ENCODE measurements at places on chromosomes 5 and 9.

- DNase-seq = no peak
Observed at GRCh38 chr5:89917112-89917511, 492.4 kb downstream of the CETN3 start.

- no peak for DNase-seq
Observed at GRCh38 chr9:12538842-12539579, 154.2 kb upstream of the TYRP1 start.

- DNase-seq = no peak
Observed at GRCh38 chr5:35478856-35479682, 138.6 kb upstream of the SPEF2 start.

DNA sequence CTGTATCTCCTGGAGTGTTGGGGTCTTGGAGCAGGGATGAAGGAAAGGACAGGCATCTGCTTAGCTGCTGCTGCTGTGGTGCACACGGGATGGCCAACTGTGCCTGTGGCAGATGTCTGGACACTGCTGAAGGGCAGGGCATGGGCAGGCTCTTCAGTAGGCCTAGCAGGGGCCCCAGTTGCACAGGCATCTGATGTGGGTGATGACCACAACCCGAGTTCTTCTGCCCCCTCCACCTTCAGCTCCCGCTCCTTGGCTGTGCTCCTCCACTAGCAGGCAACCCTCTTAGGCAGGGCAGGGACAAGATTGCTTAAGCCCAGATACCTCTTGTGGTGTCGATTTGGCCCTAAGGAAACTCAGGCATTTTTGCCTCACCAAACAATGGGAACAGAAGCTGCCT is 9.0 kb upstream of the MEGF10 start:
- no peak for DNase-seq

- DNase-seq = no peak
Observed at GRCh38 chr5:61363401-61364114, 31.5 kb downstream of the ZSWIM6 start.

DNA sequence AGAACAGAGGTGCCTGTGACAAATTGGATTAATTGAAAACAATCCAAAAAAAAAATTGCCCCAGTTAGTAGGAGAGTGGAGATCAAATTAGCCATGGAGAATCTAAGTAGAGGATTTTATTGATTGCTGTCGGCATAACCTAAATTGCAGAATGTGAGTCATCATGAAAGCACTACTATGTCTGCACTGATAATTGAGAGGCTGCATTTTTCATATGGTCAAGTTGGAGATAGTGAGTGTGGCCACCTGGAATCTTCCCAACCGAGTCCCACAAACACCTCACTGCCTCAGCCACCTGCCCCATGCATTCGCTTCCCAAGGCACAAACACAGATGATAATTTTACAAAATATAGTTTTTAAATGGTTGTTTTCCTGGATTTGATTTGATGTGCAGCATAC is 123.7 kb downstream of the NTRK2 start:
- DNase-seq = no peak

GRCh38 chr9:134390947-134391318 is 64.7 kb downstream of the RXRA start:
- DNase-seq = no peak

- no peak for DNase-seq
Observed at GRCh38 chr5:141373673-141374317, at the start of gene PCDHGA6. Gene PCDHGA6, plus strand, starts transcription at chr5:141373891. Its CDS starts 193 bp downstream, at chr5:141374084.

- no peak for DNase-seq
Observed at GRCh38 chr5:84419742-84420141, 35.1 kb upstream of the EDIL3 start.

DNA sequence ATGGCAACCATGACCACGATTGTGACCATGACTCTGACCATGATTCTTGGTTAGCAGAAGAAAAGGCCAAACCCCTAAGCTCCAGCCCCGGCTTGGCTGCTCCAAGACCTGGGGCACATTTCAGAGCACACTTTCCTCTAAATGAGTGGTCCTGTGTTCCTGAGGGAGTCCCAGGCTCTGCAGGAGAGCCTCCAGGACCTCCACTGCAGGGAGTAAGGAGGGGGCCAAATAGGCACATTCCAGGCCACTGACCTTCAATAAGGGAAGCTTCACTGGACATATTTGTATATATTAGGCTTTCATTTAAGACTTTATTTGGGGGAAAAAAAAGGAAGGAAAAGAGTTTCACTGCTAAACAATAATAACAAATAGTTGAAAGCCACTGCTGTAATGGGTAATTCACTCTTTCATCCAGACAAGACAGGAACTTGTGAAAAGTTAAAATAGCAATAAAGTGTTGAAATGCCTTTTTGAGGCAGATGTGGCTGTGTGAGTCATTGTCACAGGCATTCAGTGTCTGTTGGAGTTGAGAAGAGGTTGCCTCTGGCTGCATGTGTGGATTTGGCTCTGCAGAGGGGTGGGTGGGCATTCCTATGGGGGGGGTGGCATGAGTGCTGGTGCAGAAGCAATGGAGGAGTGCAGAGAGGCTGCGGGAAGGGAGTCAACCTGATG is 63.9 kb upstream of the TGFBR1 start:
- no peak for DNase-seq

DNA sequence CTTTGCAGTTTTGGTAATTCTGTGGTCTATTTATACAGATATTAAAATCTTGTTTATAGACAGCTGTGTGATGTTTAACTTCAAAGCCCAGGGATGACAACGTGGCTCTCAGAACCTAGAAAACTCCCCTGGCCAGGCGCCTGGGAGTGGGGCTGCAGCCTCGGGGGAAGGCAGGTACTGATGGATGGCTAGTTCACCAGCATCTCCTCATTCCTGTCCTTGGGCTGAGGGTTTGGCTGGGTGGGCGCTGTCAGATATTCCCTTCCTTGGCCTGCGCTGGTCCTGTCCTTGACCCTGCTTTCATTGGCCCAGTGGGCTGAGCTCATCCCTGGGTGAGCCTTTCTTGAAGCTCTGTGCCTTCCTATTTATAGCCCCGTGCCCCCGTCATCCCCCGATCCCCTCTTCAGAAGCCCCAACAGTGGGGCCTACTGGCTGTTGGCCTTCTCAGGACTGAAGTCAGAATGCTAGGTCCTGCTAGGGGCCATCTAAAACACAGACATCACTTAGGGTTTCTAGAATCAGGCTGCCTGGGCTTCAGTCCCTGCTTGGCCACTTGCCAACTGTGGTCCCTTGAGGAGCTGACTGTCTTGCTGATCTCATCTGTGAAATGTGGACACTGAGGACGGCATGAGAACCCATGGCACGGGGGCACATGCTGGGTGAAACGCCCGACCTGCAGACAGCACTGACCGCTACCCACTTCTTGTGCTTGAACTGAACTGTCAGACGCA is 20.9 kb downstream of the SH3GLB2 start:
- DNase-seq = no peak

DNA sequence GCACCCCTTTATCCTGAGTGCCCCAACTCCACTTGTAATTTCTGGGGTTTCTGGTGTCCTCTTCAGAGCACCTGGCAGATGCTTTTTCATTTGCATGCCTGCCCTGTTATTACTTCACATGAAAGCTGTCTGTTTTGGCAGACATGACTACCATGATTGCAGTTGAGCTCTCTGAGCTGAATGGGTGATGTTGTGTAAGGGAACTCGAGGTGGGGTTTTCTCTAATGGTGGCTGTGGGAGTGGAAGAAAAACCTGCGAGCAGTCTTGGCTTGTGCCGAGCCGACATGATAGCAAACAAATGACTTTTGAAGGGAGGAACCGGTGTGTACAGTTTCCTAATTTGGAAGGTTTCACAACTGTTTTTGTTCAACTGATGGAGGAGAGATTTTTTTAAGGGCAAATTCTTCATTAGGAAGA is 196.2 kb downstream of the AOPEP start:
- no peak for DNase-seq

- no peak for DNase-seq
Observed at GRCh38 chr5:56760723-56761122, 54.6 kb upstream of the MAP3K1 start.

GRCh38 chr5:76601470-76601869 is 21.7 kb downstream of the F2RL2 start:
- no peak for DNase-seq

DNA sequence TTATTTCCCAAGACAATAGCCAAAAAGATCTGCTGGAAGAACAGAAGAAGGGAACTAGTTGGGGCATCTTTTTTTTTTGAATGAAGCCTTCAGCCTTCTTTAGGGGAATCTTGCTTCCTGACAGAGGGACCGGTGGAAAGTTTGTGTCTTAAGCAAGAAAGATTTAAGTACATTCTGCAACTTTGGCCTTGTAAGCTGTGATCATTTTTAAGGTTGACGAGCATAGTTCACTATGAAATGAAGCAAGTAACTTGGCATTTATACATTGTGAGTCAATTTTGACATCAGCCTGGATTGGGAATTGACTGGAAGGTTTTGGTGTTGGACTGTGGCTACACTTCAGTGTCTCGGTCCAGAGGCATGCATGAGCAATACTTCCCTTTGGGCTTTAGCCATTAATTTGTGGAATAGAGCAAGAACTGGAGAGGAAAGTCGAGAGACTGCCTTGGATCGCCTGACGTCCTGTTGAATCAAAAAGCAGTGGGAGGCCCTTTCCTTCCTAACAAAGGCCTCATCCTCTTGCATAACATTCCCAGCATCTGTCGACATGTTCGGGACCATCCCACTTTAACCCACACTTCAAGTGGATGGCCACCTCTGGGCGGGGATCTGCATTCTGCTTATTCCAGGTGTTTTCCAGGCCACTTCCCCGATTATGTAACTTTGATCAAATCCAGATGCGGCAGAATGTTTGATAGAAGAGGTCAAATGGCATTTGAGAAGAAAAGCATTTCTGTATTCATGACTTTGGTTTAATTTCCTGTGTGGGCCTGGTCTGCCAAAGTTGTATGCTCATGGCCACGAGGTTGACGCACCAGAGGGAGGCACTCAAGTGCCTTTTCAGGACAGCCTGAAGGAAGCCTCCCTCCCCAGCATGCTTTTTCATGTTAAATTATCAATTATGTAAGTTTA is 12.5 kb downstream of the ABL1 start:
- DNase-seq = no peak

GRCh38 chr5:147822686-147823491 is 8.6 kb downstream of the SPINK1 start:
- peak; percentile 44 for DNase-seq

- no peak for DNase-seq
Observed at GRCh38 chr5:133147411-133147810, 95.6 kb downstream of the HSPA4 start.

GRCh38 chr9:95834281-95834907 is 41.1 kb upstream of the ERCC6L2 start:
- DNase-seq = no peak

DNA sequence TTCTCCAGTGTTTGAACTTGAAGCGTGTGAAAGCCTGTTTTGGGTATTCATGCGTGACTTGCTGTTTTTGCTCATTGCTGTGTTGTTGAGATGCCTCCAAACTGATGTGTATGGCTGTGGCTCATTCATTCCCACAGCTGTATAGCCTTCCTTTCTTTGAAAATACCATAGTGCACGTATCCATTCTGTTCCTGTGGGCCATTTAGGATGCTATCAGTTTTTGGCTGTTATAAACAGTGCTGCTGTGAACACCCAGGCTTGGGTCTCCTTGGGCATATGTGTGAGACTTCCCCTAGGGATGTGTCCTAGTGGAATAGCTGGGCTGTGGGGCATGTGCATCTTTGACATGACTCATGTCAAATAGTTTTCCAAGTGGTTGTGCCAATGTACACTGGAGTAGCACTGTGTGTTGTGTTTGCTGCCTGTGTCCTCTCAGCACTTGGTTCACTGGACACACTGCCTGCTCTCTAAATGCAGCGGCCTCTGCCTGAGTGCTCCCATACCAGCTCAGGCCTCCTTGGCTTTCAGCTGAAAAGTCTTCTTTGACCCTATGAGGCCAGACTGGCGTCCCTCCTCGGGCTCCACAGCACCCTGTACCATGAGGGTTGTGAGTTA is 102.6 kb upstream of the TBC1D2 start:
- DNase-seq = no peak

DNA sequence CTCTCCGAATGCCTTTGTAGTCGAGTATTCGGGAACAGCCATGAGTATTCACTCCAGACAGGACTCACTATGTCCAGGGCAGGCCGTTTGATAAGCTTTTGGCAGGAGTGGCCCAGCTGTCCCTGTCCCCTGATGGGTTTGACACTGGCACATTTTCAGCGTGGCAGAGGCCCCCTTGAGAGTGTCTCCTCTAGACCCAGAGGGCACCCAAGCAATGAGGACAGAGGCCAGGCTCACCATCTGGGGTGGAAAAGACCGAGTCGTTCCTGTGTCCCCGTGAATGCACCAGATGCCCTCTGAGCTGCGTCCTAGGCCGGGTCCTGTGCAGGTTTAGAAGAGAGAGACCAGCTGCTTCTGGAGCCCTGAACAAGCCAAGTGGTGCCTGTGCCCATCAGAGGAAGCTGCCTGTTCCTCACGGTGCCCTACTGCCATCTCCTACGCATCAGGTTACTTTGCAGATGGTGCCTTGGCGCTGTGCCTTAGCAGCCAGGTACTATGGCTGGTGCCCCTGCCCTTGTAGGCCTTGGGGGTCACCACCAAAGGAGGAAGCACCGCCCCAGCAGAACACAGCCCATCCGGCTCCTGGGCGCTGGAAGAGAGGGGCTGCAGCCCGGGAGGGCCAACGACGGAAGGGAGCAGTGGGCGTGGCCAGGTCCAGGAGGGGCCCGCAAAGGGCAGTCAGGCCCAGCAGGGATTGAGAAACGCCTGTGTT is 42.4 kb downstream of the LRSAM1 start:
- DNase-seq = no peak

DNA sequence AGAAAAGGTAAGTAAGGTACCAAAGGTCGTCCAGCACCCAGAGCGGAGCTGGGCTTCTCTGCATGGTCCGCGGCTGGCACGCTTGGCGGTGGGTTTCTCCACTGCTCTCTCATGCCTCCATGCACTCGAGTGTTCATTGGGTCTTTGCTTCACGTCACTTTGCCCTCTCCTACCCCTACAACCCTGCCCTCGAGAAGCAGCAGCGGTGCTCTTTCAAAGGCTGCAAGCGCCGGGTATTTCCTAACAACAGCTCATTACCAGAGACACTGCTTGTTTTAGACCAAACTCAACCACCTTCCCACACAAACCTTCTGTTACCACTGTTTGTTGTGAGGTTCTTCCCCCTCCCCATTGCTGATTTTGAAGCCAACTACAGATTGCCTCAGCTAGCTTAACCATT is 21.5 kb upstream of the ZBTB34 start:
- no peak for DNase-seq

Data from NCI-H1092 (cell line).